ENCODE measurements at places on chromosomes 3 and 15.

DNA sequence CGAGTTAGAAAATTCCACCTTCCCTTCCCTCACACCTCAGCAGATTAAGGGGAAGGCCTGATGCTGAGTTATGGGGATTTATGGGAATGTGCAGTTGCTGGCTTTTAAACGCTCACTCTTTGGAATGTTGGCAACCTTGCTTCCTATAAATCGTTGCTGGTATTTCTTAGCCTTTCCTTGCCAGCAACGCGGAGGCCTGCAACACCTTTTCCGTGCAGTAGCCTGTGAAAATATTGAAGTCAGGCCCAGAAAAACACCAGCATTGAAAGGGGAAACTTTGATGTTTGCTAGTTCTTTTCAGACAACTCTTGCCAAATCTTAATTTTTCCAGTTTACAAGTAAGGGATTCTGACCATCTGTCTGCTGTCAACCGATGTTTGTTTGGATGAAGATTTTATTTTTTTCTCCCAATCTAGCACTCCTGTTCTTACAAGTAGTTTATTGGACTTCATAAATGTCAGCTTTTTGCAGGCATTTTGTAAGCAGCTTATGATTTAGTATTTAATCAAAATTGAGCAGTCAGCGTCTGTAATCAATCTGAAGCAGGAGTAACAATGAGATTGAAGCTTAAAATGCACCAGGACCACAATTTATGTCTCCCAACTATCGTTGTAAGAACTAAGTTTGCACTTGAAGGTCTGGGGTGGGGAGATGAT is 251.0 kb downstream of the RPLP1 start:
- DNase-seq: no peak

GRCh38 chr15:62428259-62428658 is 263.2 kb upstream of the C2CD4B start:
- DNase-seq: no peak

DNA sequence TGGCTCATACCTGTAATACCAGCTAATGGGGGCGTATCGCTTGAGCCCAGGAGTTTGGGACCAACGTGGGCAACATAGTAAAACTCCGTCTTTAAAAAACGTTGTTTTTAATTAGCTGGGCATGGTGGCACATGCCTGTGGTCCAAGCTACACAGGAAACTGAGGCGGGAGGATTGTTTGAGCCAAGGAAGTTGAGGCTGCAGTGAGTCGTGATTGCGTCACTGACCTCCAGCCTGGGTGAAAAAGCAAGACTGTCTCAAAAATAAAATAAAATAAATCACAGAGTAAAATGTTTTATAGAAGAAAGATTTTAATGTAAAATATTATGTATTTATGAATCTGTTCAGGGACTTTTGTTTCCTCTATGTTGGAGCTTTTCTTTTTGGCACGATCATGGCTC is 15.3 kb upstream of the STRIT1 start:
- DNase-seq: no peak

- DNase-seq: no peak
Observed at GRCh38 chr3:175898194-175898593, 1039.1 kb downstream of the NAALADL2 start.

- DNase-seq: no peak
Observed at GRCh38 chr3:46987743-46988401, 8.4 kb downstream of the NBEAL2 start.

- DNase-seq: no peak
Observed at GRCh38 chr3:141998669-141999290, 122.3 kb downstream of the ATP1B3 start.

DNA sequence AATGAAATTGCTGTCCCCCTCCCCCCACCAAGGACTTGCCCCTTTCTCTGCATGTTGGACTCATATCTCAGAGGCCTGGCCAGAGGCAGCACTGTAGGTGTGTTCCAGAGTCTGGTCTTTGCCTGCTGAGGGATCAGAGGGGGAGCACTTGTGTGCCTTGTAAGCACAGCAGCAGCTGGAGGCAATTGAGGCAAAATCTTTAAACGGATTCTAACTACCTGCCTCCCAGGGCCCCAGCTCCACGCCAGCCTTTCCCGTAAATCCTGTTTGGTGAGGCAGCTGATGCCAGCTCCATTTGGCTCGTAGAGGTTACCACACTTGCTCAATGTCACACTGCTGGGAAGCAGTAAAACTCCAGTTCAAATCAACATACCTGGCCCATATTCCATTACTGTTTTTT is 2.3 kb upstream of the IDH2 start:
- peak; percentile 18 for DNase-seq

- peak; percentile 55 for DNase-seq
Observed at GRCh38 chr15:94105760-94106159, 125.6 kb upstream of the MCTP2 start.

- no peak for DNase-seq
Observed at GRCh38 chr15:50146632-50147031, 27.6 kb upstream of the ATP8B4 start.

Data from DMS153 (cell line).